Activated B cell treated with CpG ODN at 0.5 μM for 24 hours (primary cell): ENCODE measurements at places on chromosomes 5 and 9. TPM values are rescaled to one million over a fixed set of nuclear protein-coding genes. Genes with fewer than 3 reads are reported as not detected.
A peak's percentile ranks its signal among the peaks of the same experiment; 100 is the strongest.

PCDHGA7 gene
- total RNA-seq: 1.3 and 1.6 TPM in 2 replicates

DNA sequence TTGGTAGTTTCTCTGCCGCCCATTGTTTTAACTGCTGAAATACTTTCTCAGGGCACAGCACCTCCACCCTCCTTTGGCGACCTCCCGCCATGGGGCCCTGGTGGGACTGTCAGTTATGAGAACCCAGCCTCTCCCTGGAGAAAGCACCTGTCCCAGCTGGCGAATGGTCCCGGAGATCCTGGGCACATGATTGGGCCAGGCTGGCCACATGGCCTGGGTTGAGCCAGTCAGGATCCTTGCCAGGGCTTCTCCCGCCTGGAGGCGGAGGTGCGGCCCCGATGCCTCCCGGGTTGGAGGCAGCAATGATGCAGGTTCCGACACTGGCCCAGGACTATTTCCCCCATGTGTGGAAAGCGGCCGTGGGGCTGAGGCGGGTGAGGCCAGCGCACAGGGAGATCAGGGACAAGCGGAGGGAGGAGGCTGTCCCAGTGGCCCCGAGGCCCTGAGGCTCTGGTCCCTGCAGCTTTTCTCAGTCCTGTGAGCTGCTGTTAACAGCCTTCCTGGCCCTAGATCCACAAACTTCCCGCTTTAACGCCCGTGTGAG is 13.6 kb downstream of the UNC5A start:
- no peaks in the 10 kb centered on the region for H3K36me3 ChIP-seq
- H3K4me1 ChIP-seq: no peaks in the 10 kb centered on the region
- H3K27ac ChIP-seq: no peak overlapping the region
- peaks cover 35% of the 10 kb centered on the region for H3K27me3 ChIP-seq
- no peak for DNase-seq
- no peak overlapping the region for H3K4me3 ChIP-seq

GRCh38 chr5:160197341-160198144 is 31.8 kb upstream of the FABP6 start:
- DNase-seq: no peak
- H3K27ac ChIP-seq: no peak overlapping the region
- peaks cover 6% of the 10 kb centered on the region for H3K4me1 ChIP-seq
- H3K27me3 ChIP-seq: peaks cover 32% of the 10 kb centered on the region

DNA sequence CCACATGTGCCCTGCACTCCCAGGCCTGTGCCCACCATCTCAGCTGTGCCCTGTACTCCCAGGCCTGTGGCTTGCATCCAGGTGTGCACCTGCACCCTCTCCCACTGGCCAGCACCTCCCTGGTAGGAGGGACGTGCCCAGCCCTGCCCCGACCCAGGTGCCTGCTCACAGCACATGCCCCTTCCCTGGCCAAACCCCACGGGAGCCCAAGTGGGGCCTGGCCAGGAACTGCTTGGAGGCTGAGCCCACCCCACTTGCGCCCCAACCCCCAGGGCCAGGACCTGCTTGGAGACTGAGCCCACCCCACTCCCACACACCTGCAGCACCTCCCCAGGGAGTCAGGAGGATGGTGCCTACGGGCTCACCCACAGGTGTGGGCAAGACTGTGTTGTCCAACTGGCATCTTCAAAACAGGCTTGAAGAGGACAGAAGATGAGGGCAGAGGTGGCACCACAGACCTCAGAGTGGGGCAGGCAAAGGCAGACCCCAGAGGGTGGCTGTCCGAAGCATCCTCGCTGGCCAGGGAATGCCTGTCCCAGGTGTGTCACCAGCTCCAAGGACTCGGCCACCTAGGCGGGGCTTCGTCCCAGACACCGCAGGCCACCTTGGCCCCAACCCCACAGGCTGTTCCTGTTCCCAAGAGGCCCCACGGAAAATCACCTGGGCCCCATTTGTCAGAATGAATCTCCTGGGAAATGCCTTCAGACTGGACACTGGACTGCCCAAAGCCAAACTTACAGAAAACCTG is 10.8 kb downstream of the ZDHHC11B start:
- no peak overlapping the region for H3K4me3 ChIP-seq
- peak; percentile 14 for DNase-seq
- H3K4me1 ChIP-seq: no peaks in the 10 kb centered on the region
- no peak overlapping the region for H3K27ac ChIP-seq
- H3K36me3 ChIP-seq: no peaks in the 10 kb centered on the region

PCDHGA9 gene
- total RNA-seq: 1.1 and 1.3 TPM in 2 replicates

DND1 gene
- 2.6 and 3.4 TPM in 2 replicates for total RNA-seq

GRCh38 chr9:100505564-100506159 is 32.7 kb downstream of the TMEFF1 start:
- peak; percentile 26 for DNase-seq
- no peak overlapping the region for H3K27ac ChIP-seq
- H3K27me3 ChIP-seq: peaks cover 2% of the 10 kb centered on the region
- no peaks in the 10 kb centered on the region for H3K36me3 ChIP-seq
- no peak overlapping the region for H3K4me3 ChIP-seq
- no peaks in the 10 kb centered on the region for H3K4me1 ChIP-seq
